ENCODE measurements at places on chromosomes 12 and 14.
A peak's percentile ranks its signal among the peaks of the same experiment; 100 is the strongest.

GRCh38 chr14:30299915-30300314, 259.0 kb upstream of the G2E3 start:
- no peak for DNase-seq

DNA sequence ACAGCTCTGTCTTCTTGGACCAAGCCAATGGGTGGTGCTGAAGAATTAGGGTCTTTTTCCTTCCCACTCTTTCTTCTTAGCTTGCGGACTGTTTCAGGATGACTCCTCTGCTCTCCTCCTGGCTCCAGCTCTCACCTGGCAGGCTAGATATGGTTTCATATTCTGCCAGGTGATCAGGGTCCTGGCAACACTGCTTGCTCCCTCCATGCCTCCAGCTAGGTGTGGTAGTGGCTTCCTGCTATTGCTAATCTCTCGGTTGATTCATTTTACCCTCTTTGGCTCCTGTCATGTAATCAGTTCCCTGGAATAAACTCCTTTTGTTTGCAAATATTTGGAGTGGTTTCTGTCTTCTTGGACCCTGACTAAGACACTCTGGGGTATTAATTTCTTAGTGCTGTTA, 4.3 kb upstream of the GZMH start:
- peak; percentile 46 for DNase-seq

GRCh38 chr12:51244269-51244668, 5.6 kb downstream of the DAZAP2 start:
- no peak for DNase-seq

GRCh38 chr12:106633451-106633823, 50.6 kb downstream of the RFX4 start:
- DNase-seq, result no peak

DNA sequence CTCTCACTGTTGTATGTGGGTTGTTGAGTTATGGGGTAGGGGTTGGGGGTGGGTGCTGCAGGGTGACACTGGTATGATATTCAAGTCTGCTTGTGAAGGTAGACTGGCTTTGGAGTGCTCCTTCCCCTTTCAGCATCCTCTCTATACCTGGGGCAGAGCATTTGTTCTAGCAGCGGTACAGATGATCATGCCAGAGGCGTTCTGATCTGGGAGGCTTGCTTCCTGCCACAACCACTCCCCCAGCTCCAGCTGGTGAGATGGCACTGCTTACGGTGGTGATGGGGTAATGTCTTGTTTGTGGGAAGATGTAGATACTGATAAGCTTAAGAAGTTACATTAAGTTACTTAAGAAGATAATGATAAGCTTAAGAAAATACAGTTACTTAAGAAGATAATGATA, 131.8 kb downstream of the ERC1 start:
- DNase-seq, result no peak

GRCh38 chr14:90540437-90540836, 143.6 kb downstream of the CALM1 start:
- DNase-seq, result no peak

GRCh38 chr12:94103986-94104385, 44.4 kb upstream of the PLXNC1 start:
- peak; percentile 41 for DNase-seq

DNA sequence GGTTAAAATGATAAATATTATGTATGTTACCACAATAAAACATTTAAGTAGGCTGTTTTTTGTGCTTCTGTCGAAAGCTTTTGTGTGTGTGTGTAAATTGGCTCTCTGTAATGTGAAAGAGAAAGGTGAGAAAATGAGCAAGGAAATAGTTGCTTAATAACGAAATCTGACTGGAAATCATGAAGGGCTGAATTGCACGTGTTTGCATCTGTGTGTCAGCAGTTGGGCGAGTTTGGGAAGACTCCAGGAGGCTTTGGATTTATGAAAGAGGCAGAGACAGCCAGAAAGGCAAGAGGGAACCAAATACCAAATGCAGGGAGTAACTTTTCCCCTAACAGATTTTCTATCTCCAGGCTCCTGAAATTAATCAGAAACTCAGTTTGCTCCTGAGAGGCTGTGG, 47.2 kb upstream of the PLEKHG3 start:
- DNase-seq, result no peak

- DNase-seq, result no peak
These were observed 168.0 kb downstream of the DACT1 start for GRCh38 chr14:58805605-58806409.

- DNase-seq, result no peak
These were observed 538.9 kb downstream of the SNAPC1 start for GRCh38 chr14:62301080-62301479.

DNA sequence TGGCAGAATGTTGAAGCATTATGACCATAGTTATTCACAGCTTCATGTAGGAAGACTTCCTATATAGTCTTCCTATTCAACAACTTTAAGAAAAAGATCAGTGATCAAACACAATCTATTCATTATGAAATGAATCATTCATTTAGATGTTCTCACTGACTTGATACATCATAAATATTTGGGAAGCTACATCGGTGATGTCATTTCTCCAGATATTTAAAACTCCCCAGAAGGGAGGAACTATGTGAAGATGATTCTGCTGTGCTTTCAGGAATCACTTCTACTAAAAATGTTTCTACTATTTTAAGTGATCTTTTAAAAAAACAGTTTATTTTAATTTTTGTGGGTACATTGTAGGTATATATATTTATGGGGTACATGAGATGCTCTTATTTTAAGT, 316.4 kb downstream of the BCAT1 start:
- no peak for DNase-seq

DNA sequence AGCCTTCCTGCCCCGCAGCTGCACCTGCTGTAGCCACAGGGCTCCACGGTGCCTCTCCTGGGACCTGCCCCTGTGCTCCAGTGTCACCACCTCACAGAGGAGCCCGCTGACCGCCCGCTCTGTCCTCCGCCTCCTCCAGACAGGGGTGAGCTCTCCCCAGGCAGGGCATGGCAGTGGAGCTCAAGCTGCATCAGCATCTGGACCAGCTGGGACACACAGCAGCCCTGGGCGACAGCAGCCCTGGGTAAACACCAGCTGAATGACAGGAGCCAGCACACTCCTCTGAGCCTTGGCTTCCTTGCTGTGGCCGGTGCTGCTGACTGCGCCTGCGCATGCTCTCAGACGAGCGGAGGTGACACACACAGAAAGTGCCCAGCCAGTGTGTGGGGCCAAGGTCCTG, 22.0 kb downstream of the CHGA start:
- DNase-seq, result no peak

DNA sequence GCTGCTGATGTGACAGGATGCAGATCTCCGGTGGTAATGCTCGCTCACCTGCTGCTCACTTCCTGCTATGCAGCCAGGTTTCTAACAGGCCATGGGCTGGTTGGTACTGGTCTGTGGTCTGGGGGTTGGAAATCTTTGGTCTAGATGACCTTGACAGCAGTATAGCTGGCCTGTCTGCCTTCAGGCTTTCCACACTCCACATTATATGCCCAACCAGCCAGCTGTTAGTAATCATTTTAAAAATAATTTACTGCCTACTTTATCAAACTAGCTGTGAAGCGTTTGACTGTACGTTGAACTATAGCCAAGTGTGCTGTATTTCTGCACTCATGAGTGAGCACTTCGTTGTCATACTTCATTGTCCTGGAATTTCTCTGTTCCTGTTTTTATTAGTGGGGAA, 424.0 kb upstream of the GARIN6 start:
- DNase-seq, result no peak

GRCh38 chr14:97408503-97408902, 611.3 kb downstream of the VRK1 start:
- no peak for DNase-seq

- DNase-seq, result no peak
These were observed 67.1 kb upstream of the BCL2L14 start for GRCh38 chr12:12003609-12004008.

- peak; percentile 98 for DNase-seq
These were observed at the start of gene PARP2 for GRCh38 chr14:20343092-20343861. TSS of gene PARP2 (plus strand) at chr14:20343635. CDS start at chr14:20343642, 7 bp downstream.

DNA sequence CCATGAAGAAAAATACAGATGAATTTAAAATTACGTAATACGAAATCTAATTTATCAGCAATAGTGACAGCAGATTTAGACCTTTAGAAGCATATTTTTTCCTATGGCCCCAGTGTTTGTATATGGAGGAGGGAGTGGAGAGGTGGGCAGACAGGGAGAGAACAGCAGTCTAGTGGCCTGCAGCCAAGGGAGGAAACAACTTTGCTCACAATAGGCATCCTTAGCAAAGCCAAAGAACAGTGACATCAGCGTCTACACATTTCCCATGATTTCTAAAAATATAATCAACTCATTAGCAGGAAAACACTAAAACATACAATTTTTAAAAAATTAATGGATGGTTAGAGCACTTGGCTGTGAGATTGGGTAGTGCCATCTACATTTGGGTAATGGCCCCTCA, 622.6 kb upstream of the ATP2B1 start:
- no peak for DNase-seq

DNA sequence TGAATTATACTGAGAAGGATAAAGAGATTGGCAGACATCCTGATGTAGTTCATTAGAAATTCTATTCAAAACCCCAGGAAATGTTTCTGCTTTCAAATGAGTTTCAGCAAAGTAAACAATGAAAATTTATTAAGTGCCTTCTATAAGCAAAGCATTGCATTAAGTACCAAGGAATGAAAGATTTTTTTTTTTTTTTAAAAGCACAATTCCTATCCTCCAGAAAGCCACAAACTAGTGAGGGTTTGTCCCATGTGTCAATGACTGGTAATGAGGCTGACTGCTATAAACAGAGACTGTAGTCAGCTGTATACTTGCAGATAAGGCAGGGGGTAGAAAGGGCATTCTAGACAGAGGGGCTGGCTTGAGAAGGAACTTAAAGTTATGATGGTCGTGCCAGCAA, 6.7 kb downstream of the ANO4 start:
- no peak for DNase-seq

GRCh38 chr12:4545195-4545594, 6.5 kb downstream of the RAD51AP1 start:
- no peak for DNase-seq

- peak; percentile 2 for DNase-seq
These were observed 802.7 kb downstream of the SLC16A7 start for GRCh38 chr12:60398547-60398946.

GRCh38 chr14:64563696-64564095, 13.9 kb downstream of the PPP1R36 start:
- DNase-seq, result no peak

DNA sequence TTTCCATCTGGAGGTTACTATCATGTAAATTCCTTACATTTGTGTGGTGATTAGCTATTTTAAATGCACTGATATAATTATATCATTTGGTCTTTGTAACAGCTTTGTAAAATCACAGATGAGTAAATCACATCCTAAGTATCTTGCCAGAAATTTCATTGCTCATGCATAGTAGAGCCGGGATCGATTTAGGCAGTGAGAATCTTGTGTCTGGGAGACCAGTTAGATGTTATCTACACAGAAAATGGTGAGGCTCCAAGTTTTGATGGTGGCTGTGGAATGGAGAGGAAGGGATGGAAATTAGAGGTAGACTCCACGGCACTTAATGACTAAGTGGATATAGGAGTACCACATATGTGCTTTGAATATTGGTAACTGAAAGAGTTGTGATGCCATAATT, 156.3 kb downstream of the MSRB3 start:
- no peak for DNase-seq

DNA sequence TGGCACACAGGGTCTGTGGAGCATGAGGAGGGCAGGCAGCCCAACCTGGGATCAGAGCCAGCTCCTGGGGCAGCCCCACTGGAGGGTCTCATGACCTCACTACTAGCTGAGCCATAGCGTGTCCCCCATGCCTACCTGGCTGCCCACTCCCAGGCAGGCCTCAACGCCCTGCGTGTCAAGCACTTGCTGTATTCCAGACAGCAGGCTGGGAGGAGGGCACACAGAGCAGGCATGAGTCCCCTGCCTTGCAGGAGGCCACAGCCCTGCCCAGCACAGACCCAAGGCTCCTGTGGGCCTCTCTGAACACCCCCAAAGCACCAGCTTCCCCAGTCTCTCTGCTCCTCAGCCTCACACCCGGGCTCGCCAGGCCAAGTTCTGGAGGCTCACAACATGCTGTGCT, 64.0 kb downstream of the IQSEC3 start:
- no peak for DNase-seq

DNA sequence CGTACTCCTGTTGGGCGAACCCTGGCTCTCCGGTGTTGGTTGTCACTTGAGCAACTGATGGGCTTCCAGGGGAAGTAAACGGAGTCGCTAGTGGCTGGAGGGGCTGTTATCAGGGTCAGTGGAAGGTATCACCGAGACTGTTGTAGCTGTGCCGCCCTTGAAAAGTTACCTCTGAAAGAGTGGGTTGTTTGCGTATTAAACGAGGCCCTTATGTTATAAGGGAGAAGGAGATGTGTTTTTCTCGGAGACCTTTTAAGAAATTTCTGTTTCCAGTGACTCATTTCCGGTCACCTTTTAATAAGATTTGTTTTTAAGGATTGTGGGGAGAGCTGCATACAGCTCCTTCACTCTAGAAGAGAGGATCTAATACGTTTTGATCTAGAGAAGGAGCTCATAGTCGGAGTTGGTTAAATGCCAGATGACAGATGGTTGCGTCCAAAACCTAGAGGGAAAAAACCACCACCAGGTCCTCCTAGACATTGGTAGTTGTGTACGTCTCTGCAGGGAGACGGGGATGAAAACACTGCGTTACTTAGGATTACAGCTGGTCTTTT, 750 bp upstream of the DBX2 start:
- peak; percentile 3 for DNase-seq

DNA sequence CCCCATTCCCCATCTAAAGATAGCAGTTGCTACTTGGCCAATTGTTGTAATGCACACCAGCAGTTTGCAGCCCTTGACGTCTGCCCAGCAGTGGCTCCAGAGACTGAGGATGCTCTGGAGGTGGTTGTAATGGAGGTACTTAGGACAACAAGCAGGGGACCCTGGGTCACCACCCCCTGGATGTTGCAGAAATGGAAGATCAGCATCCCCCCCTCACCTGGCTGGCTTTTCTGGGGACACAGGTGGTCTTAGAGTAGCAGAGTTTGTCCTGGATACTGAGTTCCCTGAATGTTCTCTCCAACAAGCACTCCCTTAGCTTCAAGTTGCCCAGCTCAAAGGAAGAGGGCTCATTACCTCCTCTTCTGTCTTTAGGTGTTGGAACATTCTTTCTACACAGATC, 250.5 kb downstream of the AACS start:
- DNase-seq, result no peak

DNA sequence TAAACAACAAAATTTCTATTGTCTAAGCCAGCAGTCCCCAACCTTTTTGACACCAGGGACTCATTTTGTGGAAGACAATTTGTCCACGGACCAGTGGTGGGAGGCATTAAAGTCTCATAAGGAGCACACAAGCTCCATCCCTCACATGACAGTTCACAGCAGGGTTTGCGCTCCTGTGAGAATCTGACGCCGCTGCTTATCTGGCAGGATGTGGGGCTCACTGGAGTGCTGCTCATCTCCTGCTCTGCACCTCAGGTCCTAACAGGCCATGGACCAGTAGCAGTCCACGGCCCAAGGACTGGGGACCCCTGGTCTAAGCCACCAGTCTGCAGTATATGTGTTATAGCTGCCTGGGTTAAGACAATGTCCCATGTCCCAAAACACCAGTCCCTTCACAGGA, 27.2 kb downstream of the VCPKMT start:
- DNase-seq, result no peak

GRCh38 chr12:88625356-88625755, 45.1 kb upstream of the KITLG start:
- DNase-seq, result no peak

GRCh38 chr12:80190001-80190400, 90.7 kb downstream of the OTOGL start:
- no peak for DNase-seq

- peak; percentile 76 for DNase-seq
These were observed 22.0 kb downstream of the CD9 start for GRCh38 chr12:6222078-6222654.

GRCh38 chr12:1481906-1482305, 112.5 kb downstream of the FBXL14 start:
- no peak for DNase-seq
